ENCODE measurements at places on chromosomes 1 and 21.
A peak's percentile ranks its signal among the peaks of the same experiment; 100 is the strongest.

DNA sequence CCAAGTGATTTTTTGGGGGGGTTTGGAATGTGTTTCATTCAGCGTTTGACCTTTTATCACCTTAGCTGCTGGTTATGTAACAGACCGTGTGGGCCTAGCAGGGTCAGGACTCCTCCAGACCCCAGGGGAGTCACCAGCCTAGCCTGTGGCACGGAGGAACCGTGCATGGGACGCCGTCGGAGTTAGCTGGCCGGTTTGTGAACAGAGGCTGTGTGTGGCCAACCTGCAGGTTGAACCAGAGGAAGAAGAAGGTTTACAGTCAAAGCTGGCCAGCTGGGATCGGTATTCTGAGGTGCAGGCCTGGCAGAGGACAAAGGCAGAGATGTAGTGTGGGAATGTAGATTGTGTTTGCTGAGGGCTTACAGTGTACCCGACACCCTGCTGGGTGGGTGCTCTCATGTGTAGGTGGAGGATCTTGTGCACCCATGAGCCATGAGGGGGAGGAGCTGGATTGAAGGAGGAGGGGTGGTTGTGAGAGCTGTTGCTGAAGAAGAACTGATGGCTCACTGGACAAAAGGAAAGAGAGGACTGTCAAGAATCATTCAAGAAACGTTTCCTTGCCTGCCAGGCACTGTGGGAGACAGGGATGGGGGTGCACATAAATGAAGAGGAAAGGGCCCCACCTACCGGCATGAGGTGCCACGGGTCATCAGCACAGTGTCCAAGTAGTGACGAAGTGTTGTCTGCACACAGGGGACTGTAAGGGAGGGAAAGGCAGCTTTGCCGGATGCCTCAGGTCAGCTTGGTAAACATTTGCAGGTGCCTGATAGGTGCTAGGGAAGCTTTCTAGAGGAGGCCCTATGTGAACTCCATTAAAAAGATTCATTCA, 40.0 kb upstream of the PWP2 start:
- DNase-seq: no peak

DNA sequence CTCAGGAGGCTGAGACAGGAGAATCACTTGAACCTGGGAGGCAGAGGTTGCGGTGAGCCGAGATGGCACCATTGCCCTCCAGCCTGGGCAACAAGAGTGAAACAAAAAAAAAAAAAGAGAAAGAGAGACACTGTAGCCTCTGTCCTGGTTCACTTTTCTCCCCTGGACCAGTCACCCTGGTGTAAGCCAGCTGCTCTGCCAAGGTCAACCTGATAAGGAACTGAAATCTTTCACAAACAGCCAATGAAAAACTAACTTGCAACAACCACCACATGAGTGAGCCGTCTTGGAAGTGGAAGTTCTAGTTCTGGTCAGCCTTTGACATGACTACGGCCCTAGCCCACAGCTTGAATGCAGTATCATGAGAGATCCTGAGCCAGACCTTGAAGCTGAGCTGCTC, 36.8 kb upstream of the CXADR start:
- DNase-seq: no peak

GRCh38 chr21:19320291-19320690, 916.7 kb upstream of the TMPRSS15 start:
- no peak for DNase-seq

DNA sequence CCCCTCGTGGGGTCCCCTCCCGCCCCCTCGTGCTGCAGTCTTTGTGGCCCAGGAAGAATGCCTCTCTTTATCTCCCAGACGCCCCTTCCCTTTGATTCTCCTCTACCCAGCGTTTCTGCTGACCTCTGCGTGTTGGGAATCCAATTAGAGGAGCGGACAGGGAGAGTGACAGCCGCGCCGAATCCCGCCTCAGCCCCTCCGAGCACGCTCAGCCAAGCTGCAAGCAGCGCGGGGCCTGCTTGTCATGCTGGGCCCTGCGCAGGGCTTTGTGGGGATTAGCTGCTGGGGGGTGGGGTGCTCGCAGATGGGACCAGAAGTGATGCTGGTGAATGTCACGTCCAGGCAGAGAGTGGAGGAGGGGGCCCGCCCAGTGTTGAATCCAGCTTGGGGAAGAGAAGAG, 91.1 kb downstream of the EPHB2 start:
- no peak for DNase-seq

DNA sequence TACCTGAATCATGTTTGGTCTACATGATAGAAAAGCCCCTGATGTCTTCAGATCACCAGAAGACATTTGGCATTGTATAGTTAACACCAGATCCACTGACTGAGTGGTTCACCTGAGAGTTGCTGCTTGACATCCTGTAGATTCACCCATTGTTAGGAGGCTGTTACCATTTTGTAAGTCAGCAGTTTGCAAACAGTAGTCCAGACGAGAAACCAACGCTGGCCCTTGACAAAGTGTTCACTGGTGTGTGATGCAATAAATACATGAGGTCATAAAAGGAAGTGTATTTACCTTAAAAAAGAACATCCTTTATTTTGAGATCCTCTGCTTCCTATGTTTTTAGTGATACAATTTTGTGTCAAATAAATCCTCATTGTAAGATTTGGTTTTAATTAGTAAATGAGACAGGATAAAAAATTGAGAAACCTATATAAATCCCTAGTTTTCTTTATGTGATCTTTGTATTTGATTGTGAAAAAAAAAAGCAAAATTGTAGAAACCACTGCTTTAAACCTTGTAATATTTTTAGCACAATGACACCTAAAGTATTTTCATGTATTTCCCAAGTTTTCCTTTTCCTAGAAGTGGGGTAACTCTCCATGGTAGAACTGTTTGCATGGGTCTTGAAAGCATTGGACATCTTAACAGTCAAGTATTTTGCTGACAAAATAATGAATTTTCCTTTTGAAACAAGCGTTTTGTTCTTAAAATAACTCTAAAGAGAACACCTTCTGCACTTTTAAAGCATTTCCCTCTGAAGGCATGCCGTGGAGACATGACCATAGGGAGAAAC, 204.3 kb downstream of the FGGY start:
- DNase-seq: no peak

GRCh38 chr1:8404460-8405370, 86.8 kb downstream of the SLC45A1 start:
- no peak for DNase-seq

- no peak for DNase-seq
Observed at GRCh38 chr1:97041026-97041425, 319.4 kb downstream of the PTBP2 start.

GRCh38 chr1:204363335-204364114, 3.8 kb upstream of the PLEKHA6 start:
- DNase-seq: peak; percentile 74

GRCh38 chr21:45080639-45081414, 6.4 kb downstream of the ADARB1 start:
- DNase-seq: no peak

- DNase-seq: peak; percentile 82
Observed at GRCh38 chr1:56374026-56374974, 205.1 kb downstream of the PLPP3 start.

DNA sequence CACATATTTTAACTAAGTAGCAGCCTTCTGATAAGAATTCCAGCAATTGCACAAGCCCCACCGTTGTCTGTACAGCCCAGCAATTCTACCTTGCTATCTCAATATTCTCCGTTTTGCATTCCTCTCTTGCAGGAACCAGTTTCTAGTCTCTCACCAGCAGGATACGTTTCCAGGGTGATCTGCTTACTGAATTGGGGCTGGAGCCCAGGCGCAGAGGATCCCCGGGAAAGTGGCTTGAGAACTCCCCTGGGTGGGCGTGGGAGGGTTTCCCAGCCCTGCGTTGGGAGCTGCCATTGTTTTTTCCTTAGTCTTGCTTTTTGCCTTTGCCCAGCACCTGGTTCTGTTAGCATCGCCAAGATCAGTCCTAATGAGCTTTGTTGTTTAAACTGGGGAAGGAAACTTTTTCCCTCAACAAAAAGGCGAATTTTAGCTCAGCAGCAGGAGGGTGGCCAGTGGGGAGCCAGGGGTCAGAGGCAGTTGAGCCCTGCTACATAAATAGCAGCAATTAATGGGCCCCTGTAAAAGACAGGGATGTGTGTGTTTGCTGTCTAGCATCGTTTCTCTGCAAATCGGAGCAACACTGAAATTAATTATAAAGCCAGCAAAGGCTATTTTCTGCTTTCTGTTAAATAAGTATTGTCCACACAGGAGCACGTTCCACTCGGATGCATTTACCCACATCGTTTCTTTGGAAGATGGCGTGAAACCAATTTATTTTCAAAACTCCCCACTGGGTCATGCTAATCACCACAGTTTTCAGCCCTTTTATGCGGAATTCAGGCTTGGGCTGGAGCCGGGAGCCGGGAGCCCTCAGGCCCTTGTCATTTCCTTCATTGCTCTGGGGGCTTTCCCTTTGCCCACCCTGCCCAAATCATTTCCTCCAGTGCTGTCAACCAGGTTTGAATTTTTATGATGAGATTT, 36.6 kb downstream of the HUNK start:
- DNase-seq: no peak

DNA sequence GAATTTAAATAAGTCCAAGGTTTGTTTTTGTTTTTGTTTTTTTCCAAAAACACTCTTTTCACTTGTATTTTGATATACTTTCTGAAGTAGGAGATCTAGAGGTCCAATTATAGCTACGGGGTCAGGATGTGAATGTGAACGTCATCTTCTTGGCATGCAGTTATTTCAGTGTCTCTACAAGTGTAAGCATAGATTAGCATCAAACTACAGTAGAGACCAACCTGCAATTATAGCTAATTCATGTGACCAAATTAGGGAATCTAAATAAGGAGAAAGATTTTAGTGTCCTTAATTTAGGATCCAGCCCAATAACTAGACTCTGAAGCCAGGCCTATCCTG, 107.3 kb upstream of the PALMD start:
- DNase-seq: no peak

DNA sequence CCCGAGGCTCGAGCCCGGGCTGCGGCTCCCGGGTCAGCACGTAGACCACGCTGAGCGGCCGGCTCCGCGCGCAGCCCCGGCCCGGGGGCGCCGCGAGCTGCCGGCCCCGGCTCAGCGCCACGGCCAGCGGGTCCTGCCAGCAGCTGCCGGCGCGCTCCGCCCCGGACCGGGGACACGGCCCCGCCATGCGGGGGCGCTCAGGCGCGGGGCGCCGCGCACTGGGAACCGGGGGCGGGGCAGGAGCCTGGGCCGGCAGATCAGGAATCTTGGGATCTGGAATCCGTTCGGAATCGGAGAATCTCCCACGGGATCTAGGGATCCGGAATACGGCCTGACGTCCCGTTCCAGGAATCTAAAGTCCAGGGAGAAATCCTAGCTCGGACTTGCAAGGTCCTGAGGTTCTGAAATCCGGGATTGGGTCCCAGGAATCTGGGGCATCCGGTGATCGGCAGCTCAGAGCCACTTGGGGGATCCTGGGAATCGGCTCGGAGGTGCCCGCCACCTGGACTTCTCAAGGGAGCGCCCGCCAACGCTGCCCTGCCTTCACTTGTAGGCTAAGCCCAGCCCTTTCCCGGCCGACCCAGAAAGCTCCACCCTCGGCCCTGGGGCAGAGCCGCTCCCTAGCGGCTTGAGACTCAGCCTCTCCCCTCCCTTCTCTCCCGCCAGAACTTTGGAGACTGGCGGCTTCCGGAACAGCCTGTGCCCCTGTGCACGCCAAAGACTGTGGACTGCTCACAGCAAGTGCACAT, at the start of gene MAP3K6:
Gene MAP3K6, minus strand, starts transcription at position 551 of the 749 bp plus-strand sequence. Its CDS starts 364 bp downstream, at position 187.
- DNase-seq: peak; percentile 60

DNA sequence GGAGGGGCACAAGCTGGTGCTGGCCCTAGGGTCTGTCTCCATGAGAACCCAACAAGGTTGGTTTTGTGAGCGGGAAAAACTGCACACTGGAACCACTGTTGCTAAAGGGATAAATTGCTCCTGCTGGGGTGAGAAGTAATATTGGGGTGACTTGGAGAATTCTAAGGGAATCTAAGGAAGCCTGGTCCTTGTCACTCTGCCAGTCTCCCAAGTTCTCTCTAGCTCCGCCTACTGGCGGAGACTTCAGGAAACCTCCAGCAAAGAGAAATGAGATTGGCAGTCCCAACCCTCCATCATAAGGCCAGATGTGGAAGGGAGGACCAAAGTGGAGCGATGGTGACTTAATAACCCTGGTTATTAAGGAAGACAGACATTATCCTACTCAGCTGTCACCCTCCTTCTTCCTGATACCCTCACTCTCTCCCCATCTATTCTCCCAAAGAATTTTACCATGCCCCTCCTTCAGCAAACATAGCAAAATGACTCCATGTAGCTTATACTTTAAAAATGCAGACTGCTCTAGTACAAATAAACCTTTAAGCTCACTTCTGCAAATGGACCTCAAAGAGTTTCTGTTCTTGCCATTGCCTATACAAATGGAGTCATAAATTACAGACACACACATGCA, 2.7 kb downstream of the LCE1F start:
- DNase-seq: peak; percentile 2

DNA sequence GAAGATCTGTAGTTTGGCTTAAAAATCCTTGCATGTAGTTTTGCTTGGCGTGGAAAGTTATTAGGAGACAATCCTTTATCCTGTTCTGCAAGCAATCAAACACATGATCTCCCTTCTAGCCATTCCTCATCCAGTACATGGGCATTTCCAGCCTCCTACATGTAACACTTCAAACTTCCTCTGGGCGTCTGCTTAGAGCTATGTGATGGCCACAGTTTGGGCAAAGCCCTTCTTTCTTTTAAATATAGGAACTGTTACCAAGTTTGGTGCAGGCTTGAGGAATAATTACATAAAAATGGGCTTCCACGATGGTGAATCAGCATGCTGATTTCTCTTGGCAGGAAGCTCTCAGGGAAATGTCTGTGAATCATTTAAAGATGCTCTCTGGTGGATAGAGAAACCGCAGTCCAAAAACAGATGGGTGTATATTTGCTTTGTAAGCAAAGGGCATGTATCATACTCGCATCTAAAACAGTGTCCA, 176.9 kb upstream of the FMN2 start:
- DNase-seq: no peak

- peak; percentile 90 for DNase-seq
Observed at GRCh38 chr1:145999321-146000024, 3.1 kb upstream of the TXNIP start.

GRCh38 chr21:41207401-41208375, 39.7 kb downstream of the BACE2 start:
- peak; percentile 23 for DNase-seq

DNA sequence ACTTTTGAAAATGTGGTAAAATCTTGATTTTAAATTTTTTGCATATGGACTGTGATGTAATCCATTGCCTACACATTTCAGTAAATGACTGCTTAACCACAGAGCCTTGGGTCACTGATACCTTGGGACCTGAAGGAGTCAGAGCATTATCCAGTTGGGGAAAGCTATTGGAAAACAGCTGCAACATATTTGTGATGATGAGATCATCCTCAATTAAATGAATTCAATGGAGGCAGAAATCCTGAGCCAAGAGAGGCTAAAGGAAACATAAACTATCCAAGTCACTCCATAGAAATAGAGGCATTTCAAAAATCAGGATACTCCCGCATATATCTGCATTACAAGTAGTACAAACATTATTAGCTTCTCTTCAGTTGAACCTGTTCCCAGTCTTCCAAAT, 99.8 kb upstream of the PRMT6 start:
- no peak for DNase-seq

- no peak for DNase-seq
Observed at GRCh38 chr1:66393586-66394287, 140.2 kb upstream of the SGIP1 start.
